ENCODE measurements at places on chromosomes 1 and 21.
A peak's percentile ranks its signal among the peaks of the same experiment; 100 is the strongest.

- no peak for DNase-seq
Measured at GRCh38 chr1:39969531-39970270, 14.8 kb downstream of the MFSD2A start.

GRCh38 chr1:235402457-235403200 lies 35.4 kb downstream of the TBCE start:
- no peak for DNase-seq

- DNase-seq = no peak
Measured at GRCh38 chr1:18463984-18464664, 16.6 kb upstream of the KLHDC7A start.

DNA sequence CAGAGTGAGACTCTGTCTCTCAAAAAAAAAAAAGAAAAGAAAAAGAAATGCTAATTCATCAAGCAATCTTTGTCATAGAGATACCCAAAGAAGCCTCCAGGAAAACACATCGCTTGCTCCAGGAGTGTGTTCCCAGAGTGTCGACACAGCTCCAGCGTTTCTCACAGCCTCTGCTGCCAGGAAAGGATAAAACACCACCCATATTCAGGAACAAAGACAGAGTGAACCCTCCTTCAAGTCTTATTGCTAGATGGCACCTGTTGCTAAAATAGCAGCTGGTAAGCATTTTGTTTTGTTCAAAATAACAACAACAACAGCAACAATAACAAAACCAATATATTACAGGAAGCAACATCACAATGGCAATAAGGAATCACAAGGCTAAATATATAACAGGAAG lies 3.1 kb downstream of the ILDR2 start:
- no peak for DNase-seq

GRCh38 chr1:9591669-9592509 lies 3.2 kb downstream of the TMEM201 start:
- no peak for DNase-seq

- peak; percentile 36 for DNase-seq
Measured at GRCh38 chr1:102550729-102551384, 554.1 kb upstream of the OLFM3 start.

DNA sequence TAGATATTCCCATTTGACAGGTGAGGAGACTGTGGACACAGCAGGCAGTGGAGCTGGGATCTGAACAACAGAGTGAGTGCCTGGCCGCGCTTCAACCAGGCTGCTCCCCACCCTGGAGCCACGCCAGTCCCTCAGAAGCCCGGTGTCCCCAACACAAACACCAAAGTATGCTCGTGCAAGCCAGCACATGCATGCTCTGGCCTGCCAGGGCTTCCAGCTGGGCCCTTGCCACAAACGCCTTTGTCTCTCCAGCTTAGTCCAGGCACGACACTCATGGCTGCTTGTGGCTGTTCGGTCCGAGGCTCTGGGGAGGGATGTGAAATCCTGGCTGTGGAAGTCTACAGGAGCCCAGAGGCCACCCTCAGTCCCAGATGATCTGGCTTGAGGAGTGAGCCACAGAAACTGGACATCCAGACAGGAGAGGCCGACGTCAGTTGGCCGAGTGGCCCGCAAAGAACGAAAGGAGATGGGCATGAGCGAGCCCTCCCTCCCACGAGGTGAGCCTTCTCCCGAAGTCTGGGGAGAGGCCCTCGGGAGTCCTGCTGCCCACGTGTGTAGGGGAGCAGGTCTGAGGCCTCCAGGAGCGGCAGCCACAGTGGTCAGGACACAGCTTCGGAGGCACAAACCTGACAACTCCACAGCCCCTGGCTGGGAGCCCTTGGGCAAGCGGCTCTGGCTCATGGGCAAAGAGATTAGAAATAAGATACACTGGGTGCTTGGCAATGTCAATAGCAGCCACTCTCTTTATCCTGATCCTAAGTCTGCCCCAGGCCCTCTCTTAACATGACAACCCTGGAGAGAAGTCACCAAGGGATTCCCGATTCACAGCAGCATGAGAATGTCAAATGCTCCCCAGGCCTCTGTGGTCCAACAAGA lies 117.1 kb upstream of the IFFO2 start:
- DNase-seq = no peak

- no peak for DNase-seq
Measured at GRCh38 chr1:69029649-69030048, 532.8 kb upstream of the DEPDC1 start.

GRCh38 chr1:14826172-14826636 lies 227.7 kb downstream of the KAZN start:
- no peak for DNase-seq

GRCh38 chr1:235050911-235051360 lies 77.7 kb downstream of the TOMM20 start:
- no peak for DNase-seq

DNA sequence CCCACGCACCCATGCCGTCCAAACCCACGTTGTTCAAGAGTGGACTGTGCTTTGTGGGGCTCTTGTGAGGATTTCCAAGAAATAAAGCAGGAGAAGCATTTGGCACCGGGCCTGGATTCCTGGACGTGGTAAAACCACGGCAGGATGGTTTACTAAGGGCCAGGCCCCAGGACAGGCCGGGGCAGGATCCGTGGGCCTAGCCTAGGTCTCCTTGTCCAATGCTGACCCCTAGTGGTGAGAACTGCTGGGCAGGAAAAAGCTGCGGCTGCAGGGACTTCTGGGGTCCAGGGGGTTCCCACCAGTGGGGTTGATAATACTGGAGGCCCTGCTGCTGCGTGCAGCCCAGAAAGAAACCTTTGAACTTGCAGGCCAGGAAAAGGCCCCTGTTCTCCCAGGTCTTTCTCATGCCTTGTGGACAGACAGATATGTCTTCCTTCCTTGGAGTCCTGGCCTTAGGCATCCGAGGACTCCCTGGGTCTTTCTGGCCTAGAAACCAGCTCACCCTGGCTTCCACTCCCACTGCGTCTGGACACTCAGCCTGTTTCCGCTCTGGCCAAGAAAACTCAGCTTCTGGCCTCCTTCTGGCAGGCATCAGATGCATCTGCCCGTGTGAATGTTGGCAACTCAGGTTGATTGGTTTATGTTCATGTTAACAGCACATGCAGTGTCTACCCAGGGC lies 106.9 kb upstream of the TMEM51 start:
- DNase-seq = peak; percentile 84

DNA sequence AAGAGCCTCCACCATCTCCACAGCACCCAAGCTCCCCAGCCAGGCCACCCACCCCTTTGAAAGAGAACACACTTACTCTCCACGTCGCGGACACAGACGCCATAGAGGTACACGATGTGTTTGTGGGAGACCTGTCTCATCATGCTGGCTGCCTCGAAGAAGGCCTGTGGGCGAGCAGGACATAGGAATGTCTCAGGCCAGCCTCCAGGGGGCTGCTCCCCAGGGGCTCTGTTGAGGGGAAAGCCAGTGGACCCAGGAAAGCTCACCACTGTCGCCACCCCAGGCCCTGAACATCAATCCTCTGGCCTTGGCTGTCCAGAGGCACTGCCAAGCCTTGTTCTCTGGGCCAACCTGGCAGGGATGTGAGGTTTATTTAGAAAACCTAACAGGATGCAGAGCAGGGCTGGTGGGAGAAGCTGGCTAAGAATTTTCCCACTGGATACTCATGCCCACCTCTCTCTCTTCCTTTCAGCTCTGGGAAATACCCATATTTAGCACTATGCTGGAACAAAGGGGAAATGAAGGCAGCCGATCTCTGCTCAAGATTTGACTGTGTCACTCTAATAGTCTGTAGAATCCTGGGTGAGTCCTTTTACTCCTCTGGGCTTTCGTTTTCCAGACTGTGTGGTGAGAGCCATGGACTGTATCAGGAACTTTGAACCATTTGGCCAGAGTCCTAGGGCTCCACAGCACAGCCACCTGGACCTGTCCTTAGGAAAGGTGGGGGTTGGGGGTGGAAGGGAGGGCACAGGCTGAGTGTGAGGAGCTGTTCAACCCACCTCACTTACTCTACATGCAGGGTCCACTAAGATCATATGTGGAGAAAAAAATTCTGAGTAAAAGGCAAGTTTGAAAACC lies 101.9 kb downstream of the RAVER2 start:
- no peak for DNase-seq

- DNase-seq = no peak
Measured at GRCh38 chr1:30760596-30761324, 3.2 kb upstream of the LAPTM5 start.

DNA sequence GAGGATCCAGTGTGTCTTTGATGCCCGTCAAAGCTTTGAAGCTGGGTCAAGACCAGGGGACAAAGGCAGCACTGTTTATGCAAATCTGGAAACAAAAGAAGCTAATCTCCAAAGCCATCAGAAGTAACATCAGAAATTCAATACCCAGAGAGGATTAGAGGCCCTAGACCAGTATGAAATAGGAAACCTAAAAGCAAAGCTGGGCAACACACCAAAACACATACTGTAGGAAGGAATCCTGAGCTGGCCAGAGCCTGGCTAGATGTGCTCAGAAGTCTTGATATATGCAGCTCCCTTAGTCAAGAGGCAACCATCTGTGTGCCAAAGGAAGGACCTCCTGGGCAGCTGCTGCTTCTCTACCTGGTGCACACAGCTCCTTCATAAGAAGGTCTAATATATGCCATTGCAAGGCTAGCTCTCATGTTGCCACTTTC lies 12.3 kb downstream of the COLGALT2 start:
- DNase-seq = no peak

- no peak for DNase-seq
Measured at GRCh38 chr1:59657873-59658465, 156.8 kb upstream of the HOOK1 start.

DNA sequence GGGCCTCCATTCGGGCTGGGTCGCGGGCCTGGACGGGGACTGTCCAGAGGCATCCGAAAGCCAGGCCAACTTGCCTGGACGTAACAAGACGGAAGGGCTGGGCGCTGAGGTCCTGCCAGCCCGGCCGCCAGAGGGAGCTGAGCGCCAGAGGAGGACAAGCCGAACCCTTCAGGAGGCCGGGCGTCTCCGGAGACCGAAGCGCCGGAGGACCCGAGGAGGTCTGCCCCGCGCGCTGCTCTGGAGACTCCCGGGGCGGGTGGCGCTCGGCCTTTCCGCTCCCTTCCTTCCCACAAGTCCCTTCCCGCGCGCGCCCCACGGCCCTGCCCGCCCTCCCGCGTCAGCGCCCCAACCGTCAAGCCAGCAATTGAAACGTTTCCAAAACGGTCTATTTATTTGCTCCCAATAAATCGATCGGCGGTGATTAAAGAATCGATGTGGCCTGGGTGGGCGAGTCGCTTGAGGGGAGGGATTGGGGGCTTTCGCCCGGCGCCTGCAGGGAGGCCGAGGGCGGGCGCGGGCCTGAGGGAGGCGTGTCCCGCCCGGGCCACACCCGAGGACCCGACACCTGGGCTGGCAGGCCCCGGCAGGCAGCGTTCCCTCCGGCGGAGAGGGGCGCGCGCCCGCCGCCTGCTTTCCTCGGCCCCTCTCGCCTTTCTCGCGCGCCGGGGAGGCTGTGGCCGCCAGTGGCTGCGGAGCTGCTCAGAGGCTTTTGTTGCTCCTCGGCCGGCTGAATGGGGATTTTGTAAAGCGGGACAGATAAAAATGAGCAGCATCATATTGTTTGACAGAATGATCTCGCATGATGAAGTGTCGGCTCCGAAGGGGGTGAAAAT lies 5.2 kb upstream of the FOXD3 start:
- DNase-seq = peak; percentile 84

GRCh38 chr1:92167151-92167550 lies 50.6 kb upstream of the C1orf146 start:
- no peak for DNase-seq

DNA sequence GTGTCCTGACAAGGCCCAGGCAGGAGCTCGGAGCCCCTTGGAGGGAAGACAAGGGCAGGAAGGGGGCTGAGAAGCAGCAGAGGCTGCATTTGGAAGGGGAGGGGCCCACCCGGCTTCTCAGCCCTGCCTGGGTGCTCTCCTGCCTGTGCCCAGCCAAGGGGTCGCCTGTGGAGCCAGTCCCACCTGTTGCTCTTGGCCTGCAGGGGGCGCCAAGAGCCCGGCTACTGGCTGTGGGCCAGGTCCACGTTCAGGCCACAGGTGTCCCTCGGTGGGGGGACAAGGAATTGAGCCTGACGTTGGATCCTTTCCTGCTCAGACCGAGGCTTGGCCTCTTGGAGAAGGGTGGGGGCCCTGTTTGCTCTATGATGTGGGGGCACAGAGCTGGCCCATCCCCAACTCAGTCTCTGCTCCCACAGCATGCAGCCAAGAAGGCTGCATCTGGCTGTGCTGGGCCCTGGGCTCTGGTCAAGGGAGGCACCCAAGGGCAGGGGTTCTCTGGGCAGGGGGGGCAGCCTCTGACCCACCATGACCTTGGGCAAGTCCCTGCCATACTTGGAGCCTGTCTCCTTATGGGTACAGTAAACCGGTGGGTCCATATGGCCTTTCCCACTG lies 10.9 kb downstream of the WNT4 start:
- DNase-seq = peak; percentile 80

DNA sequence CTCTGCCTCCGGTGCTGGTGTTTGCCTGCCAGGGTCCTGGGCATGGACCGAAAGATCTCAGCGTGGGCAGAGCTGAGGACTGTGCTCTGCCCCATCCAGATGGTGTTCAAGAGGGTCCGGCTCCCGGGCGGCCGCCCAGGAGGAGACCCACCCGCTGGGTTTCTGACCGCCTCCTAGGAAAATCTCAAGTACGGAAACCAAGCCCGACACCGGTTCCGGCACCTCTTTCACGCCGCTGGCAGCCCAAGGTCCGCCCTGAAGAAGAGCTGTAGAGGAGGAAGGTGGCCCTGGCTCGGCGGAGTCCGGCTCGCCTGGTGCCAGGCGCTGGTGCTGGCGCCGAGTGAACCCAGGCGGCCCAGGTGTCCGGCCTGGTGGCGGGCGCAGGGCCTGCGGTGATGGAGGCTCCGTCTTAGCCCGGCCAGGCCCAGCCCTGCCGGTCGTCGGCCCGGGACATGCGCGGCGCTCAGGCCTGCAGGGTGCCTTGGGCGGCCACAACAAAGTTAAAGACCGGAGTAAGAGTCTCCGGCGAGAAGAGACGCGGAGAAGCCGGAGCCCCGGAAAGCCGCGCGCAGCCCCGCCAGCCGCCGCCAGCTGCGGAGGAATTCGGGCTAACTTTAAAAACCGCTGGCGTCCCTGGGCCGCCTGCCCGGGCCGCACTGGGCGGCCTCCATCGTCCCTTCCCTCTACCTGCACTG lies 1.5 kb downstream of the GRIK3 start:
- DNase-seq = peak; percentile 21

DNA sequence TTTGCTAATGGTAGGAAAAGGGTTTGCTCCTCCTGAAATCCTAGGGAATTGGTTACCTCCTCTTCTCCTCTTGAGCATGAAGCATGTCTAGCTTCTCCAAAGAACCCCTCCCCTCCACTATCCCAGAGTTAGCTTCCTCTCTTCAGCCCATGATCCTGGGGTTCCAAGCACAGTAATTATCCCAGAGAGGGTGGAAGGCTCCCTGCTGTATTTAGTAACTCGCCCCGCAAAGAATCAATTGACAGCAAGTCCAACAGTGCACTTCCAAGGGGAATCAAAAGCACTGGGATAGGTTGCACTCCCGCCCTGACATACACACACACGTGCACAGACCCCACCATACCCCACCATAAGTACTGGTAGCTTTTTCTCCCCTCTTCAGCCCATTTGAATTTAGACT lies 3.1 kb downstream of the S100A8 start:
- DNase-seq = no peak

- DNase-seq = no peak
Measured at GRCh38 chr21:37374027-37374426, 7.5 kb downstream of the DYRK1A start.

GRCh38 chr21:25563361-25564116 lies 43.7 kb downstream of the MRPL39 start:
- no peak for DNase-seq

Data from endothelial cell (in vitro differentiated cells).